ENCODE measurements at places on chromosomes 1 and 21.

- DNase-seq: no peak
Observed at GRCh38 chr1:178938959-178939317, 68.1 kb upstream of the ANGPTL1 start.

GRCh38 chr1:173095632-173096031 is 44.9 kb upstream of the TNFSF18 start:
- DNase-seq: no peak

GRCh38 chr1:24318615-24319311 is 394 bp upstream of the GRHL3 start:
- no peak for DNase-seq

DNA sequence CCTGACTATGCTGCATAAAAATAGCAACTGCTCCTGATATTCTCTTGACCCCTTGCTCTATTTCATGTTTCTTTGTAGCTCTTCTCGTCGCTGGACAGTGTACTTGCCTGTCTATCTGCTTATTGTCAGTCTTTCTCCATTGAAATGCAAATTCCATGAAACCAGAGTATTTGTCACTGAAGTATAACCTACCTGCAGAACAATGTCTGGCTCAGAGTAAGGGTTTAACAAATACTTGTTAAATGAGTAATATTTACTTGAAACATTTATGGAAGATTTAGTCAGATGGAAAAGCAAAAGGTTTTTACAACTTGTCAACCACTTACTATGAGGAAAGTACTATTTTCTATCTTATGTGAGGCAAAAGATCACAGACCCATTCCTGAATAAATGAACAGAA is 19.9 kb upstream of the ERICH3 start:
- DNase-seq: no peak

- DNase-seq: no peak
Observed at GRCh38 chr1:147784941-147785340, 24.5 kb upstream of the GJA5 start.

- no peak for DNase-seq
Observed at GRCh38 chr1:111620441-111620971, 917 bp downstream of the RAP1A start.

GRCh38 chr1:25706146-25707089 is 89.8 kb downstream of the MAN1C1 start:
- no peak for DNase-seq

Data from activated naive CD4-positive, alpha-beta T cell treated with Interleukin-2 at 50 U/mL for 16 hours (primary cell).